Hepatic stellate cell (primary cell): ENCODE measurements at places on chromosomes 5 and 9.
A peak's percentile ranks its signal among the peaks of the same experiment; 100 is the strongest.

- no peak for DNase-seq
Measured at GRCh38 chr5:43140286-43140685, 19.6 kb downstream of the ZNF131 start.

GRCh38 chr5:158530115-158530514 is 569.6 kb downstream of the EBF1 start:
- no peak for DNase-seq

DNA sequence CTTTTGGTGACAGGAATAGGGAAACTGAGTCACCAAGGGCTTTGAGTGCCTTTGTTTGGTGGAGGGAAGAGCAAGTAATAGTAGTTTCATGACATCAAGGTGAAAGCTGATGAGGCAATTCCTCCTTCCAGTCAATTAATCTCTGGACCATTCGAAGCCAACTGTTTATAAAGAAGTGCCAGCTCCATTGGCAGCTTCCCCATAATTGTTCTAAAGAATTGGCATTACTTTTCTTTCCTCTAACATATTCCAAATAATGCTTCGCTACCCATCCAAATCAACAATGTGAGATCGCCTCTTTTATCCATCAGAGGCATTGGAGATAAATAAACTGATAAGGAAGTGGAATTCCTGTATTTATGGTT is 132.4 kb downstream of the NPR3 start:
- no peak for DNase-seq

DNA sequence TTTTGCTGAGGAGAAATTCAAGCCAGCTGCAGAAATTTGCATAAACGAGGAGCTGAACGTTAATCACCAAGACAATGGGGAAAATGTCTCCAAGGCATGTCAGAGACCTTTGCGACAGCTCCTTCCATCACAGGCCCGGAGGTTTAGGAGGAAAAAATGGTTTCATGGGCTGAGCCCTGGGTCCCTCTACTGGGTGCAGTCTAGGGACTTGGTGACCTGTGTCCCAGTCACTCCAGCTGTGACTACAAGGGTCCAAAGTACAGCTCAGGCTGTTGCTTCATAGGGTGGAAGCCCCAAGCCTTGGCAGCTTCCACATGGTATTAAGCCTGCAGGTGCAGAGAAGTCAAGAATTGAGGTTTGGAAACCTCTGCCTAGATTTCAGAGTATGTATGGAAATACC is 207.5 kb downstream of the DENND1A start:
- DNase-seq = no peak

DNA sequence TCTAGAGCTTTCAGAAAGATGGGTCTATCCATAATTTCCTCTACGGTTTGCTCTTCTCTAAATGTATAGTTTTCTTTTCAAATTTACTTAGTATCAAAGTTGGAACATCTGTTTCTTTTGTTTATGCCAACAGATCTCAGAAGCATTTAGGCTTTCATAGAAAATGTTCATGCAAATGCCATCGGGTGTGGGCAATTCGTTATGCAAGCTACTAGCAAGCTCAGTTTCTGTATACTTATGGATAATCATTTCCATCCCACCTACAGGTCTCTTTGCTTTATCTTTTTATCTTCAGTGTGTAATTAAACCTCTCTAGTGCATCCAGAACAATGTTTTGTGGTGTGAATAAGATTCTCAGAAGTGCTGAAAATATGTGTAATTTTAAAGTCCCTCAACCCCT is 59.9 kb downstream of the NUDT12 start:
- no peak for DNase-seq

DNA sequence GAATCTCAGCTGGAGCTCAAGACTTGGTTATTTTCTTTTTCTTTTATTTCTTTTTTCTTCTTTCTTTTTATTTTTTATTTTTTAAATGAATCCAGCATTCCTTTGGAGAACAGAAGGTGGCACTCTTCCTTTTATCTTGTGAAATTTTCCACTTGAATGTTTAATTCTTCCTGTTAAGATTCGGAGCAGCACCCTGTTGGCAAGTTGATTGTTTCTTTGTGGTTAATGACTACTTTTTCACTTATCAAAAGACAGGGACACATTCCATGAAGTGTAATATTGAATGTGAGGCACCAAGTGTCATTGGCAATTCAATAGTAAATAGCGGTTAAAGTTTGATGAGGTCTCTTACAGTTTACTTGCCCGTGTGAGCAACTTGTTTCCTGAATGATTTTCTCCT is 240.5 kb upstream of the CHD1 start:
- no peak for DNase-seq

DNA sequence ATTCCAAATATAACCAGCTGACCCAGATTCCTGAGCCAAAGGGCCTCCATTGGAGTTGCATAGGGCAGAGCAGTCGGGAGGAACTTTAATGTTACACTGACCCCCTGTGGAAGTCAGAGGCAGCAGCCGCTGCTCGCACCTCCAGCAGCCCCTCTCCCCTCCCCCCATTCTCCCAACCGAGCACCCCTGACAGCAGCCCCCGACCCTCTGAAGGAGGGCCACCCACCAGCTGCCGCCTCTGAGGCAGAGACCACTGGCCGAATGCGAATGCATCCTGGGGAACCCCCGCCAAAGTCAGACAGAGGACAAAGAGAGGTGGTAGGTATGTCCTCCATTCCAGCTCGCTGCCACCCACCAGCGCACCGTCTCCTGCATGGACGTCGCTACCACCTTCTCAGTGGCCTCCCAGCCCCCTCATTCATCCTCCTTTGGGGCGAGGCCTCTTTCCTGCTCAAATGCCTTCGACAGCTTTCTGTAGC is 231.0 kb downstream of the CDK5RAP2 start:
- peak; percentile 69 for DNase-seq

- no peak for DNase-seq
Measured at GRCh38 chr5:148374690-148375360, 8.9 kb upstream of the FBXO38 start.

DNA sequence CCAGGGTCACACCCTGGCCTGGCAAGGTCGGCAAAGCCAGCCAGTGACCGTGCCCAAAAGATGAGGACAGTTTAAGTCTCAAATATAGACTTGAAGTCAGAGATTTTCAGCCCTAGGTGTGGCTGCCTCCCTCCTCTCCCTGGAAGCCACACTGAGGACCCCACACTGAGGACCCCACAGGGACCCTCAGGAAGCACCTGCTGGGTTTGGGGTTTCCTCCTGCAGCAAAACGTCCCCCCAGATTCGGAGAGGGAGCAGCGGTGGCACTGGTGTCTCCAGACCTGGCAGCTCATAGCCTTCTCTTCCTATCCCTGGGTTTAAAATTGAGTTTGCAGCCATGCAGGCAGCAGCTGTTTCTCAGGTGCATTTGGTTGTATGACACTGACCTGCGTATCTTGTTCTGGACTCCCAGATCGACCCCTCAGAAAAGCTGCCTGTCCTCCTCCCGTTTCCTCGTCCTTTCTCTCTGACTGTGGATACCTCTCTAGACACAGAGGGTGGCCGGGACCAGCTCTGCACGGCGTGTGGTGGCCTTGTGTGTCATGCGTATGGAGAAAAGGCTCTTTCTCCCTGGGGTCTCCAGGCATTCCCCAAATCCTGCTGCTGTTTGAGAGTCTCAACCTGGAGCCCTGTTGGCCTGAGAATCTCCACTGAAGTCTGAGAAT is 36.6 kb downstream of the MRPL36 start:
- no peak for DNase-seq

DNA sequence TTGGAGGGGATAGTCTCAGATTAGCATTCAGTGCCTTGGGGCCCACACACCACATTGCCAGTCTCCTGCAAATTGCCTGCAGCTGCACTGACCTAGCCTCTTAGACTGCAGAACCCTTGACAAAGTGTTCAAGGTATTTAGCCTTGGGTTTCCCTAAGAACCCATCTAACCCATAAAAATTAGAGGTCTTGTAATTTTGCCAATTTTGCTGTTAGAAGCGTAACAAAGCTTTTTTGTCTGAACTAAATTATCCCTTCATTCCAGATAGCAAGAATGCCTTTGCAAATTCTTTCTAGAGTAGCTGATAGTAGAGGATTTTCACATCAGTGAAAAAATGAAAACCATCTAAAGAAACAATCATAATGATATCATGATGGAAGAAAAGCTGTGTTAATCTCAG is 74.0 kb upstream of the CCNG1 start:
- no peak for DNase-seq

- no peak for DNase-seq
Measured at GRCh38 chr5:9543311-9543920, 2.5 kb downstream of the SEMA5A start.

DNA sequence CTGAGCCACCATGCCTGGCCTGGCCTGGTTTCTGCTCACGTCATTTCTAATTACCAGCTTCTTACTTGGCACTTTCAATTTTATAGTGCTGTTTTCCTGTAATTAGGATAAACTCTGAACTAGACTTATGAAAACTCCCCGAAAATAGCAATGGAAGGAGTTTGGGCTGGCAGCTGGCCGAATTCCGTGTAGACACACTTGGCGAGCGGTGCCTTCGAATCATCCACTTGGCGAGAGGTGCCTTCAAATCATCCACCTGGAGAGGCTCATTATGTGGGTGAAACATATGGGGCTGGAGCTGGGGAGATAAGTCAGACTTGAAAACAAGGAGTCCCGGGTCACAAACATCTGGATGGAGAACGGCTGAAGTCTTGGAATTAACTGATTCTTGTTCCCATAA is 203.7 kb downstream of the ROR2 start:
- DNase-seq = no peak

DNA sequence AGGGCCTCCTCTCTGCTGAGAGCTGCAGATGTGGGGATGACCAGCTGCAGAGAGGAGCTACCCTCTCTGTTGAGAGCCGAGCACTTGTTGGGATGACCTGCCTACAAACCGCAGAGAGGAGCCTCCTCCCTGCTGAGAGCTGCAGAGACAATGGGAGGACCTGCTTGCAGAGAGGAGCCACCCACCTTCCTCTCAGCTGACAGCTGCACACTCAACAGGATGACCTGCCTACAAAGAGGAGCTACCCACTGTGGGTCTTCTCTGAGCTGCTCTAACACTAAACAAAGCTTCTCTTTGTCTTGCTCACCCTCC is 19.6 kb downstream of the TMEM38B start:
- DNase-seq = no peak

- DNase-seq = no peak
Measured at GRCh38 chr9:95226921-95227320, 90.6 kb downstream of the FANCC start.

DNA sequence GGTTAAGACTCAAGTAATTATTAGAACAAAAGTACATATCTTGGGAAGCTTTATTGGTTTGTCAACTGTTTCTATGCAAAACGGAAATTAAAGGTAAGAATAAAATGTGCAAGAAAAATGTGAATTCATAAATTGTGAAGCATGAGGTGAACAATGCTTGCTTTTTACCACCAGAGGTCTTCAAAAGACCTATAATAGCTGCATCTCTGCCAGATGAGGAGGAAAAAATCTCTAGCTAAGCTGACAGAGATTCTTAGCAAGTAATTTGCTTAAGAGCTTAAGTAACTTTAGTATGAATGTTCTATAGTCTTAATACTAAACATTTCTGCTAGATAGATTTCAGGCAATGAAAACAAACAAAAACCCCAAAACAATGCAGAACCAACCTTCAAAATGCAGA is 54.1 kb downstream of the MRPS30 start:
- no peak for DNase-seq
